ENCODE measurements at places on chromosomes 7 and 10.

DNA sequence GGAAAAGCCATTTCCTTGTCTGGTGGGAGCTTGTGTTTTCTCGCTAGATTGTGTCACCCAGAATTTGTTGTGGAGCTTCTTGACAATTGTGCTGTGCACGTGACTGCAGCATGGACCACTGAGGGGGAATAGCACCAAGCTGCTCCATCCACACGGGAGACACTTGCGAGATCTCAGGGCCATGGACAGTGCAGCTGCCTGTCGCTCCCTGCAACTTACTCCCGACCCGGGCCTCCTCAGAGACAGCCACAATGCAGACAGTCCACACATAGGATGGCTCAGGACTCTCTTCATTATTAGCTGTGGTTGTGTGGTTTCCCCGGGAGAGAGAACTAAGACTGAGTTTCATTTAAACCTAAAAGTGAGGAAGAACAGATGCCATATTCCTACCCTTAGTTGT lies 673.2 kb upstream of the GALNT17 start:
- DNase-seq: no peak

GRCh38 chr10:96255549-96256333 lies 15.6 kb downstream of the BLNK start:
- DNase-seq: no peak

GRCh38 chr10:17415046-17415658 lies 39.2 kb downstream of the ST8SIA6 start:
- no peak for DNase-seq

DNA sequence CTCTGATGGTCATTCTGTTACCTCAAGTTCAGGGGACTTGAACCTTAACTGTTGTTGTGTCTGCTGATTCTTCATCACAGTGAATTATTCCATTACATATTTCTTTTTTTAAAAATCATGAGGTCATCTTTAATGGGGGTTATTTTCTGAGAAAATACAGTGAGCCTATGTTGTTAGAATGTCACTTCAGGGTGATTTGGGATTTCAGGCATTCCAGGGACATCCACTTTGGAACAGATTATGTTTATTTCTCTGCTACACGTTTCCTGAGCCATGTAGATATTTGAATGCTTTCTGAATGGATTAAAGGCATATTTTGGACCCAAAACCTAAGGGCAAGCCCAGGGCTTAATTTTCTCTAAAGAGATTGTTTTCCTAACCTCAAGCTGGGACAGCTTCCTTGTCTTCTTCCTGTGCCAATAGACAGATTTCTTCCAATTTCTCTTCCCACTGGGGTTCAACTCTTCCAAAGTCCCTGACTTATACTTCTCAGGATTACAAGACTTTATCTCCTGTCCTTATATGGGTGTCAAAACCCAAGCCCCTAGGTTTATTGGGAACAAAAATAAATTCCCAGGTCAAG lies 271.7 kb downstream of the ARHGAP12 start:
- DNase-seq: no peak

GRCh38 chr7:112779667-112780066 lies 10.5 kb downstream of the TMEM168 start:
- no peak for DNase-seq

GRCh38 chr10:44965651-44966097 lies 6.1 kb downstream of the RASSF4 start:
- DNase-seq: no peak

GRCh38 chr7:148958061-148958460 lies 70.2 kb downstream of the PDIA4 start:
- no peak for DNase-seq

- no peak for DNase-seq
Measured at GRCh38 chr10:33113466-33113865, 155.4 kb upstream of the ITGB1 start.

GRCh38 chr7:128891110-128891941 lies 19.2 kb downstream of the KCP start:
- DNase-seq: no peak

DNA sequence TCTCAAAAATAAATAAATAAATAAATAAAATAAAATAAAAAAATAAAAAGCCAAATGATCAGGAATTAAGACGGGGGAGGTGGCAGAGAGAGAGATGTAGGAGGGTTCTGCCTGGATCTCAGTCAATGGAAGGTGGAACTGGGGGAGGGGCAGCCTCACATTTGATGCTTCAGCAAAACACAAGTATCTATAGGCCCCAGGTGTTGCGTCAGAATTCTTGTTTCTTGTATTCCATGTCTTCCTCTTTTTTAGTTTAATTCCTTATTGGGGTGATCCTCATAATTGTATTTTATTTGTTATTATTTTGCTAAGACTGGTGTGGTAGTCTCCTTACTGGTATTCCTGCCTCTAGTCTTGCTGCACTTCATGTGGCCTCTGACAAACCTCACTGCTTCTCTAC lies 41.4 kb upstream of the SMARCD3 start:
- DNase-seq: no peak

DNA sequence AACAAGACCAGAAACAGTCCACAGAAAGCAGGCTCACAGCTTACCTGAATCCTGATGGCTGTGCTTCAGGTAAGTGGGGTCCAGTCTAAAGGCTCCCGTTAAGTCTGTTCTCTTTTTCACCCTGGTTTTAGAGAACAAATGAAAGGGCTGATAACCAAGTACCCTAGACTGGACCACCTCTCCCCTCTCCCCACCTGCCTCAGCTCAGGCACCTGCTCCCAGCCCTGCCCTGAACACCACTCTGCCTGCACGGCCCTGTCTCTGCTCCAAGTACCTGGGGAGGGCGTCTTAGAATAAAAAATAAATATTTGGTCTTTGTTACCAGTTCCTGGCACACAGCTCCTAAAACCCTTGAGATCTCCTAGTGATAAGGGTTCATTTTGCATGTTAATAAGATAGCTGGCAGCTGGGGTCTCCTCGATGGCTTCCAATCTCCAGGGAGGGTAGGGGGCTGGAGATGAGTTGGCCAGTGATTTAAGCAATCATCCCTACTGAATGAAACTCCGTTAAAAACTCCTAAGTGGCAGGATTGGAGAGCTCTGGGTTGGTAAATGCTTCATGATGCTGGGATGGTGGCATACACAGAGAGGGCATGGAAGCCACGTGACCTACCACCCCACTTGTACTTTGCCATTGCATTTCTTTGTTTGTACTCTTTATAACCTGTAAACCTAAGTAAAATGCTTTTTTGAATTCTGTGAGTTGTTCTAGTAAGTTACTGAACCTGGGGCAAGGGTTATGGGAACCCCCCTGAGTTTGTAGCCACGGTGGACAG lies 29.8 kb upstream of the FIGNL1 start:
- no peak for DNase-seq
